MM.1S (cell line): ENCODE measurements at places on chromosomes 11 and 22.

DNA sequence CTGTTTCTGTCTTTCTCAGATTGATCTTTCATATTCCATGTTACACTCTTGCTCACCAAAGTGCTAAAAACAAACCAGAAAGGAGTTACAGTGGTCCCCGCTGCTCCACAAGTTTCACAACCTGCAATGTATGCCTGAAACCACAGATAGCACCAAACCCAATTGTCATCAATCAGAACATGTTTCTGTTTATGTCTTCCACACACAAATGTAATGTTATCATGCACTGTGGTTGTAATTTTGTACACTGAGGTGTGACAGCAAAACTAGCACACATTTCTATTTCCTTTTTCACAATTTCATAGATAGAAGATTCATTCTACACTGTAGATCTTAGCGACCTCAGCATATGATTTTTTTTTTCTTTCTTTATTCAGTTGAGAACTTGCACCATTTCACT, 1045.9 kb upstream of the RAG2 start:
- H3K27me3 ChIP-seq: no peaks in the 10 kb centered on the region
- peaks cover 5% of the 10 kb centered on the region; the same call in 1 of the 2 replicates for H3K4me1 ChIP-seq
- no peaks in the 10 kb centered on the region for H3K36me3 ChIP-seq
- H3K4me3 ChIP-seq: no peak overlapping the region
- DNase-seq: no peak

GRCh38 chr11:118417801-118418200, 16.4 kb downstream of the ATP5MG start:
- no peaks in the 10 kb centered on the region for H3K27me3 ChIP-seq
- no peak for DNase-seq
- H3K27ac ChIP-seq: no peak overlapping the region
- no peaks in the 10 kb centered on the region for H3K36me3 ChIP-seq
- H3K4me1 ChIP-seq: no peaks in the 10 kb centered on the region
- H3K4me3 ChIP-seq: no peak overlapping the region

GRCh38 chr11:1197431-1197885, 25.4 kb upstream of the MUC5B start:
- H3K4me3 ChIP-seq: no peak overlapping the region
- no peak overlapping the region for H3K27ac ChIP-seq
- no peaks in the 10 kb centered on the region for H3K36me3 ChIP-seq
- no peak for DNase-seq
- peaks cover 93% of the 10 kb centered on the region for H3K27me3 ChIP-seq

GRCh38 chr11:131823772-131824171, 453.4 kb downstream of the NTM start:
- DNase-seq: no peak
- H3K36me3 ChIP-seq: no peaks in the 10 kb centered on the region
- H3K27ac ChIP-seq: no peak overlapping the region

GRCh38 chr11:1695548-1696108, 1.4 kb upstream of the KRTAP5-6 start:
- no peak overlapping the region for H3K27ac ChIP-seq
- H3K4me3 ChIP-seq: no peak overlapping the region
- no peak for DNase-seq
- no peaks in the 10 kb centered on the region for H3K36me3 ChIP-seq
- peaks cover 81% of the 10 kb centered on the region for H3K27me3 ChIP-seq
- peaks cover 4% of the 10 kb centered on the region; the same call in 1 of the 2 replicates for H3K4me1 ChIP-seq
